Stimulated activated CD4-positive, alpha-beta T cell treated with anti-CD3 and anti-CD28 coated beads, Interleukin-2, amount 100 ng/mL, for 48 hours (primary cell): ENCODE measurements at places on chromosomes 3 and 15.

DNA sequence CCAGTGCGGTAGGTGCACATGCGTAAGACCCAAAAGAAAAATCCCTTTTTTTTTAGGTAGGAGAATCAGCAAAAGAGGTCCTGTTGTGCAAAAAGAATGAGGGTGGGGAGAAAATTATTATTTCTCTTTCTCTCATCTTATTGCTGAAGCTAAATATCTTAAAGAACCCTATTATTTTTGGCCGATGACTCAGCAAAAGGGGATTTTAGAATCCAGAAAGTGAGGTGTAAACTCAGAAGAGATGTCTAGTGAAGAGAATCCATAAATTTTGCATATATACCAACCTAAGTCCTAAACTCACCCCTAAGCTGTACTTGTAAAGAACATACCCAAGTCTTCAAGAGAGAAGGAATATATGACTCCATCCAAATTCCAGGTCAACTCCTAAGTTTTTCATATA, 386.3 kb upstream of the ZNF717 start:
- no peak for DNase-seq

- no peak for DNase-seq
Observed at GRCh38 chr3:120765830-120766493, 23.4 kb downstream of the GTF2E1 start.

GRCh38 chr3:195007766-195008165, 263.2 kb downstream of the XXYLT1 start:
- DNase-seq = no peak

DNA sequence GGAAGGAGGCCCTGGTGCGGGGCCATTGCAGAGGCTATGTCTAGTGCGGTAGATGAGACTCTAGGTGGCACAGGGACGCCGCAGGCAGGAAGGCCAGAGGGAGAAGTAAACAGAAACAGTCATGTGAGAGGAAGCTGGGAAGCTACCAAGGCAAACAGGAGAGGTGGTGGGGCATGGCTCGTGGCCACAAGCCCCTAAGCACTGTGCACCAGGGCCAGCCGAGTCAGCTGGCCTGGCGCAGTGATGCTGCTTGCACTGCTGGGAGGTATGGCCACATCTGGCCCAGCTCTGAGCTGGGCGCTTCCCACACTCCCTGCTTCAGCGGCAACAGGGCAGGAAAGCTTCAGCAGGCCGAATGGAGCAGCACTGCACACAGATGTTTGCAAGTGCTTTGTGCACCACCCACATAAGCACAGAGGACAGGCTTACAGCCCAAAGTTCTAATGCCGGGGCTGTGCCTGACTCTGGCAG, 76.6 kb downstream of the SRGAP3 start:
- DNase-seq = no peak

- no peak for DNase-seq
Observed at GRCh38 chr3:66469220-66469640, 31.6 kb downstream of the LRIG1 start.

- DNase-seq = no peak
Observed at GRCh38 chr3:122998856-122999255, 28.7 kb downstream of the SEMA5B start.

- no peak for DNase-seq
Observed at GRCh38 chr15:34725556-34725955, 29.2 kb downstream of the GJD2 start.

GRCh38 chr15:49989498-49989897, 129.5 kb downstream of the ATP8B4 start:
- no peak for DNase-seq

GRCh38 chr3:108333961-108334360, 37.6 kb downstream of the HHLA2 start:
- no peak for DNase-seq

DNA sequence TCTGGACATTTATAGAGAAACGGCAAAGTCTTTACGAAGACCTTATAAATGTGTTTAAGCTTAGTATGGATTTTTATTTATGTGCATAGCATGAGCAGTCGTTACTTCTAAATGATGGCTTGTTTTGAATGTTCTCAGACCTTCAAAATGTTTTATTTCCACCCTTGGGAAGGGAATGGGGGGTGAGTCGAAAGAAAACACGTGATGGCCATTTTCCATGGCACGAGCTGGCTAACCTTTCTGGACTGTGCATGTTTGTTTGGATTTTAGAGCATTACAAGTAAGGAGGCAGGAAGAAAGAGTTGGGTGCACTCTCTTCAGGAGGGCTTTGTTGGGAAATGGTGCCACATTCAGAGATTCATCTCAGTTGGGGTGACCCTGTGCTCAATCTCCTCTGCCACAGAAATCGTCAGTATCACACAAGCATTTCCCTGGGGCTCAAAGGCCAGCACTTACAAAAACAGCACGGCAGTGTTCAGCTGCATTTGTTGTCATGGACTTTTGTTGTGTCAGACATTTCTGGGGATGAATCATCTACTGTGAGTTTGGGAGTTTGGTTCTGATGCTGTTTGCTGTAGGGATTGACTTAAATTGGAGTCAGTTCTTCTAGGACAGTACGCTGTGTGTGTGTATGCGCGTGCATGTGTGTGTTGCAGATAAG, 52.3 kb upstream of the ADAMTS9 start:
- DNase-seq = no peak

DNA sequence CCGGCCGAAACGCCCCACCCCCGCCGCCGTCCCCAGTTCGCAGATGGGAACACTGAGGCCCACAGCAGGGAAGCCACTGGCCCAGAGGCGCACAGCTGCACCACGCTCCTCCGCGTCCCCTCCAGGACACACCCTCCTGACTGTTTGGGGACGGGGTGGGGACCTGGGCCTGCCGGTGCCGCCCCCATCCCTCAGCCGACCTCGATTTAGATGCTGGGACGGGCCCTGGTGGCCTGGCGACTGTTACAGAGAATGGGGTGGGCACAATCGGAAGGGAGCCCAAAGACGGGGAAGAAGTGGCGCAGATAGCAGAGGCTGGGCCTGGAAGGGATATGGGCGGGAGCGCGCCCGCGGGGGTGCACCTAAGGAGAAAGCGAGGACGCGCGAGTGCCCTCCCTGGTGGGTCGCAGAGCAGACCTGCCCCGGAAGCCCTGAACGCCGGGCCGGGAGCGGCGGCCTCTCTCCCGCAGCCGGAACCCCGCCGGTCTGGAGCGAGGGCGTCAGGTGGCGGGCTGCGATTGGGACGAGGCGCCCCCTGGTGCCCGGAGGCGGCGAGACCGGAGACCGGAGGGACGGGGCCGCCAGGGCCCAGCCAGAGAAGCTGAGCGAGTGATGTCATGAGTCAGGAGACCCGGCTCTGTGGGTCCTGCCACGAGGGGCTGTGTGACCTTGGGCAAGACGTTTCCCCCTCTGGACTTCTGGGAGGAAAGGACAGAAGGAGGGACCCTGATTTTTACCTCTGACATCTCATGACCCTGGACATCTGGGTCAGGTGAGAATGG, 78.4 kb downstream of the IQSEC1 start:
- DNase-seq = peak; percentile 91

DNA sequence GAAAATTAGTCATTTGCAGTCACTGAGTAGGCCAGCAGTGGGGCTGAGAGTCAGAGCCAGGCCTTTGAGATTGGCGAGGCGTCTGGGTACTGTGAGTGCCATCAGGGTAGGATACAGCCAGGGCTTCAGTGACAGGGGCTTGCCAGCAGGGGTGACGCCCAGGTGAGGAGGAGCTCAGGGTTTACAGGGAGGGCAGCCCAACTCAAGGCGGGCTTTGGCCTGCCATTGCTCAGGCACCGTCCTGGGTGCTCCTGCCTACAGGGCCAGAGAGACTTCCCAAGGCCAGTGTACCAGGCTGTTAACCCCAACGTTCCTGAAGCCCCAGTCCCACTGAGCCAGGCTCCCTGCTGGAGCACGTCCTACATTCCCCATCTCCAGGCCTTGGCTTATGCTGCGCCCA, 152.0 kb downstream of the FBLN2 start:
- DNase-seq = no peak

- DNase-seq = no peak
Observed at GRCh38 chr3:114011059-114011797, 45.1 kb downstream of the CCDC191 start.

- no peak for DNase-seq
Observed at GRCh38 chr3:174202116-174202515, 657.0 kb upstream of the NAALADL2 start.

- no peak for DNase-seq
Observed at GRCh38 chr15:93257920-93258319, 168.9 kb upstream of the RGMA start.

DNA sequence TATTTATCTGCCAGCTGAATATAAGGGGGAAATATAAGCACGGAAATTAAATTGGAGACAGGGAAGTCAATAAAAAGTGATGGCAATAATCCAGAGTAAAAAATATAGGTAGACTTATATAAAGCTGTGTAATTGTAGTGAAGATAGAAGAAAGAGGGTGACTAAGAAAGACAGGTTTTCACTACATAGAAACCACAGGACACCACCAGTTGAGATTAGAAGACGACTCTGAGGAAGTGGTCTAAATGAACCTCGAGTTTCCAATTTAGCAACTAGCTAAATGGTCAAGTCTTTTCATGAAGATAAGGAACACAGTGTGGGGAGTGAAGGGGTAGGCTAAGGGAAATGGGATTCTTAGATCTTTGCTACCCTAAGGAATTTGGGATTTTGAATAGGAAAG, 188.8 kb upstream of the ARL6 start:
- no peak for DNase-seq

DNA sequence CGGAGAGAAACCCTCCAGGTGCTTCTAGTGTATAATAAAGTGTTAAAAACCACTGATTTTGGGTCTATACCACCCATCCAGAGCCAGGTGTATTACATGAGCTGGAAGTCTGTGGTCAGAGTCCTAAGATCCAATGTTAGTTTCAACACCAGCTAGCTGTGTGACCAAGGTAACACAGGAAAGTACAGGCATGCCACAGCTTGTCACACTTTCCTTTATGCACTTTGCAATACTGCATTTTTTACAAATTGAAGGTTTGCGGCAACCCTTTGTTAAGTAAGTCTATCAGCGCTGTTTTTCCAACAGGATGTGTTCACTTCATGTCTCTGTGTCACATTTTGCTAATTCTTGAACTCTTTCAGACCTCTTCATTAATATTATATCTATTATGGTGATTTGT, 201.3 kb upstream of the PRICKLE2 start:
- DNase-seq = no peak

DNA sequence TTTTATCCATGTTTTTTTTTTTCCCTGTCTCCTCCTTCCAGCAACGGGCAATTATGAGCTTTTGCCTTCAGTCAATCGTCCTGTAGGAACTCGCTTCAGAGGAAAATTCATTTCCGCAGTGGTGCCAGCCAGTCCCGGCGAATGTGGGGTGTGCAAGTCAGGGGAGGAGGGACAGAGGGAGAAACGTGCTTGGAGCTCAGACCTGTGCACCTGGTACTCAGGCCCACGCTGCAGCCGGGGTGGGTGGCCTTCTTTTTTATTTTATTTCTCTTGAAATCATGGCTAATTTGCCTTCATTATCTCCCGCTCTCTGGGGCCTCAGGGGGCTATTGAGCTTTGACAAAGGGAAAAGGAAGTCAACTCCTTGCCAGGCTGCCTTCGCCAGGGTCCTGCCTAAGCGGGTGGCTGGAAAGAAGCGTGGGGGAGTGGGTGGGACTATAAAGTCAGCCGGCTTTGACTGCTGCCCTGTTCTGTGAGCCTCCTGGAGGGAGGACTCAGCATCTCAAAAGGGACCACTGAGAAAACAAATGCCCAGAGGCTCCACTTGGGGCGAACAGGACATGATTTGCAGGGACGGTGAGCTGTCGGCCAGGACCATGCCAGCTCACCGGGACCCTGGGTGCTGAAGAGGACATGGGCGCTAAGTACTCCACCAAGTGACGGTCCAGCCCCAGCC, 5.5 kb downstream of the GRIP2 start:
- no peak for DNase-seq

- no peak for DNase-seq
Observed at GRCh38 chr15:90211440-90212143, 10.5 kb downstream of the SEMA4B start.

DNA sequence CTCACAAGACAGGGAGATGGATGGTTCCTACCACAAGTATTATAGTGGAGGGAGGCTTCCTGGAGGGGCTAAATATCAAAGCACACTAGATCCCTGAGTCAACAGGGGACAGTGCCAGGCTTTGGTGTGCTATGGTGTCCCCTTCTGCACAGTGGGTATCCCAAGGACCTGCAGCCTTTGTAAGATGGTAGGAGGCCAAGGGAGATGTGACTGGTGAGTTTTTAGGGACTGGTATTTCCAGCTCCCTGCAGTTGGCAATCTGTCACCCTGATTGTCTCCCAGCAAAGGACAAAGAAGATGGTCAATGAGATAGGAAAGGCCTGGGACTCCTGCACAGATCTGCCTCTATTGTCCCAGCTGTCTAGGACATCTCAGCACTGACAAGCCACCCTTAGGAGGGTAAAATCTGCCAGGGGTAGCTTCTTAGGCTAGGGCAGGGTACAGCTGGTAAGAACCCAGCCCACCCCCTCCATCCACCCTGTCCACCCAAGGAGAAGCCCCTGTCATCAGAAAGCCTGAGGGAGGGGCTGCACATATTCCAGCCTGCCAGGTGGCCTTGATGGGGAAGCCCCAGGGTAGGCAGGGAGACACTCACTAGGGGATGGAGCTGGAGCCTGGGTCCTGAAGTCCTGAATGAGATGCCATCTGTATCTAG, 631 bp downstream of the CYP1A1 start:
- DNase-seq = no peak

DNA sequence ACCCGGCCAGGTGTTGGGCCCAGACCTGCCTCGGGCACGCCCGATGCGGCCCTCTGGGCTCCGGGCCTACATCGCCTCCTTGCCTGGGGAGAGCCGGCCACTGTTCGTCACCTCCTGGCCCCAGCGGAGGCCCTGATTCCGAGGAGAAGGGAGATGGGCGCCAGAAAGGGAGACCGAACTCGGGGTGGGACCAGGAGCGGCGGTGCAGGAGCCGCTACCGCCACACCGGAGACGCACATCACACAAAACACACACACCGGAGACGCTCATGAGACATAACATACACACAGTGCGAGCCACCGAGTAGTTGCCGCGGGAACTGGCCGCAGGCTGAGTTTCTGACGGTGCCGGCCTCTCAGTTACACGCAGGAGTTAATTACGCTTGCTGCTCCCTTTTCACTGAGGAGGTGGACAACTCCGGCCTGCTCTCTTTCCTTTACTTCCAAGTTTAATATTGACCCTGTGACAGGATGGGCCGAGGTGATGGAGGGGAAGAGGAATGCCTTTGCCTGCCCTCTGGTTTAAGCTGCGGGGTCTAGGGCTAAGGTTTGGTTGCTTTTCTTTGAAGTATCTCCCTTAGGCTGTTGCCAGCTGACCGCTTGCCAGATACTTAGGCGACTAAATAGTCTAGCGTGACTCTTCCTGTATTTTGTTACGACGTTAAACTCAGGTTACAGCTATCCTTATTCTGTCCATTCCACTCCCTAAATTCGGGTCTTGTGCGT, 570 bp downstream of the PCNP start:
- peak; percentile 39 for DNase-seq

- DNase-seq = no peak
Observed at GRCh38 chr3:114558271-114558670, 264.4 kb downstream of the TIGIT start.
